Tibial nerve (tissue), 4 donors: ENCODE measurements at places on chromosomes 2 and 18.
A peak's percentile ranks its signal among the peaks of the same experiment; 100 is the strongest.

DNA sequence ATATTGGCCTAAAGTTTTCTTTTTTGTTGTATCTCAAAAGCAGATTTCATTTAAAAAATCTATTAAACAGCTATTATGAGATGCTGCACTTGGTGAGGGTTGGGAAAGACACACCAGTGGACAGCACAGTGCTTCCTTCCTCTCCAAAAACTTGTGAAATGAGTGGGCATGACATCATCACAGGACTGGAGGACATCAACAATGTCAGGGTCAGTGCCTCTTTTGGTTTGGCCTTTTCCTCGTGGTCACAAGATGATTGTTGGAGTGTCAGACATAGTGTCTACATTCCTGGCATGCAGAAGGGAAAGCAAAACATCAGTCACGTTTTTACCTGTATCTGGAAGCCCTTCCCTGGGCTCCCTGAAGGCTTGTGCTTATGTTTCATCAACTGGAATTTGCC lies 49.6 kb downstream of the IL1R2 start:
- H3K36me3 ChIP-seq: no peaks in the 10 kb centered on the region
- no peaks in the 10 kb centered on the region for H3K27me3 ChIP-seq
- no peak overlapping the region for H3K4me3 ChIP-seq
- DNase-seq: peak; percentile 85
- H3K4me1 ChIP-seq: peaks cover 26% of the 10 kb centered on the region

GRCh38 chr2:213751446-213751845 lies 467.2 kb downstream of the SPAG16 start:
- H3K36me3 ChIP-seq: no peaks in the 10 kb centered on the region
- DNase-seq: no peak
- H3K27me3 ChIP-seq: no peaks in the 10 kb centered on the region
- H3K4me3 ChIP-seq: no peak overlapping the region
- no peaks in the 10 kb centered on the region for H3K4me1 ChIP-seq
- H3K27ac ChIP-seq: no peak overlapping the region

DNA sequence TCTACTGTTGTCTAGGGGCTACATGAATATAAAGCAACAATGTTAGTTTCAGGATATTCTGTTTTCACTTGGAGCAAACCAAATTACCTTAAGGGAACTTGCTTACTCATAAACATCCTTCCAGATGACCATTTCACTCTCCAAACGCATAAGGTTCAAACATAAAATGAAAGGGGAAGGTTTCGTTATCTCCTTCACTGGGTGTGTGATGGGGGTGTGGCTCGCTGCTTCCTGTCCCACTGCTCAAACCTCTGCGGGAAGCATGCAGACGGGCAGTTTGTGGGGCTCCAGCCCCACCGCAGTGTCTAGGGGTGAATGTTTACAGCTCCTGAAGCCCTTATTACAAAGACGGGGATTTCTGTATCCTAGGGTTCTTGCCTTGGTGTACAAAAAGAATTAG lies 1310.9 kb upstream of the TMEFF2 start:
- no peak for DNase-seq
- no peak overlapping the region for H3K27ac ChIP-seq
- no peaks in the 10 kb centered on the region for H3K36me3 ChIP-seq
- no peaks in the 10 kb centered on the region for H3K27me3 ChIP-seq
- no peaks in the 10 kb centered on the region for H3K4me1 ChIP-seq

DNA sequence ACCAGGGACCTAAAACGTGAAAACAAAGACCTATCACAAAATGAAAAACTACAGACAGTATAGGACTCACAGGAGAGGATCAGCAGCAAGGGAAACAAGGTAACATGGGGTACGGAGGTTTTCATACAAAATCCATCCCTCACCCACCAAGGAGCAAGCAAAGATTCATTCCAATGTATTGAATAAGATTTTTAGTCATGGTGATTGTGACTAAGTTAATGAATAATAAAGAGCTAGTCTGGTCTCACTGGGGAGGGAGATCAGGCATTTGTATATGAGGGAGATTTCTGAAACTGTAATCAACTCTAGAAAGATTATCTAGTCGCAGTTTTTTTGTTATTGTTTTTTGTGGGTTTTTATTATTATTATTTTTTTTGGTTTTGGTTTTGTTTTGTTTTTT lies 336.5 kb upstream of the MMADHC start:
- no peaks in the 10 kb centered on the region for H3K4me1 ChIP-seq
- no peak overlapping the region for H3K27ac ChIP-seq
- no peak overlapping the region for H3K4me3 ChIP-seq
- no peaks in the 10 kb centered on the region for H3K27me3 ChIP-seq

GRCh38 chr2:141929331-141930252 lies 201.2 kb downstream of the LRP1B start:
- H3K36me3 ChIP-seq: no peaks in the 10 kb centered on the region

- no peak for DNase-seq
- no peaks in the 10 kb centered on the region for H3K4me1 ChIP-seq
- no peaks in the 10 kb centered on the region for H3K27me3 ChIP-seq
These were observed 239.4 kb downstream of the DYSF start for GRCh38 chr2:71692621-71693277.

DNA sequence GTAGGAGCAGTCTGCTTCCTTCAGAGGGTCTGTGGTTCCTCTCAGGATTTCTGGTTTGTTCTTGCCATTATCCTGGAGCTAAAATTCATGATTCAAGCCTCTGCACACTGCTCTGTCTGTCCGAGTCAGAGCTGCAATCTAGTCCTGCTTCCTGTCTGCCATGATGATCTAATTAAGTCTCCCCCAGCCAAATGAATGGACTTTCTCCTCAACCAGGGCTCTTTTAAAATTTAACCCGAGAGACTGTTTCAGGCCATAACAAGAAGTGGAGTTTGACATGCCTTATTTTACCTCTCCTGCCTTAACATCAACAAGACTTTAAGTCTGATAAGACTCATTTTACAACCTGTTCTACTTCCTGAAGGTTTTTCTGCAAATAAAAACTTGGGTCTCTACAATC lies 1009.6 kb upstream of the DDX18 start:
- H3K4me3 ChIP-seq: no peak overlapping the region
- H3K27ac ChIP-seq: no peak overlapping the region
- DNase-seq: no peak
- H3K36me3 ChIP-seq: no peaks in the 10 kb centered on the region
- H3K27me3 ChIP-seq: no peaks in the 10 kb centered on the region

DNA sequence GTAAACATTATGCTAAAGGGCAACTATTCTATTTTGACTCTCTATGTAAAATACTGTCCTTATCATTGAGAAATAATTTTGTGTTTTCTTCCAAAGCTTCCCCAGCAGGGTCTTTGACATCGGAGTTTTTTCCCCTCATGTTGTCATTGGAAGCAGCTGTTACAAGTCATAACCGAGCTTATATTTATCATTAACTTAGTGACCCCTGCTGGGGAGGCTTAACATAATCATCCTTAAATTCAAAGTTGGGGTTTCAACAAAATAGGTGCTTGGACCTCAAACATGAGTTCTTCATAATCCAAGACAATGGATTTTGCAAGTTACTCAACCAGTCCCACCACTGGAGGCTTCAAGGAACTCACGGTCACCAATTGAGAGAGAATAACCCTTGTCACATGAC lies 330.9 kb downstream of the DCC start:
- no peak overlapping the region for H3K4me3 ChIP-seq
- H3K36me3 ChIP-seq: no peaks in the 10 kb centered on the region
- H3K27ac ChIP-seq: no peak overlapping the region
- no peak for DNase-seq
- no peaks in the 10 kb centered on the region for H3K27me3 ChIP-seq
- H3K4me1 ChIP-seq: no peaks in the 10 kb centered on the region

- no peak for DNase-seq
- no peak overlapping the region for H3K27ac ChIP-seq
- H3K4me1 ChIP-seq: no peaks in the 10 kb centered on the region
- H3K36me3 ChIP-seq: no peaks in the 10 kb centered on the region
- no peaks in the 10 kb centered on the region for H3K27me3 ChIP-seq
These were observed 53.4 kb downstream of the CHN1 start for GRCh38 chr2:174951745-174952144.

DNA sequence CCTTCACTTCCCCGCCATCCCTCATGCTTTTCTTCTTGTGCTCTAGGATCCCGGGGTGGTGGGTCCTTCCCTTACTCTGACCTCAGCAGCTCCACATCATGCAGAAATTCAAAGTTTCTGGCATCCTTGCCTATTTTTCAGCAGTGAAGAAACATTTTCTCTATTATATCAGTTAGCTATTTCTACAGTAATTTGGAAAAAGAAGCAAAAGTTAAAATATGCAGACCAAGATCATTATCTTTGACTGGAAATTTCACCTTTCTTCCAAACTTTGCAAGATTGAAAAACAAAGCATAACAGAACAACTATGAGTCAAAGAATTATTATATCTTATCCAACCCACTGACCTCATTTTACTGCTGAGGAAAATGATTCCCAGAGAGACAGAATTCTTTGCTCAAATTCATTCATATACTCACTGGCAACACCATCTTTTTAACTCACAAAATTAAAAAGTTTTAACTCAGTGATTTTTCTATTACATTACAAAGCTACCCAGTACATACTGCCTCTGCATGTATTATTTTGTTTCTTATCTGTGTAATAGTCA lies 40.5 kb downstream of the ANTXR1 start:
- no peaks in the 10 kb centered on the region for H3K27me3 ChIP-seq
- no peak for DNase-seq
- H3K4me1 ChIP-seq: no peaks in the 10 kb centered on the region
- H3K27ac ChIP-seq: peak overlapping the region; percentile 9
- H3K36me3 ChIP-seq: no peaks in the 10 kb centered on the region

DNA sequence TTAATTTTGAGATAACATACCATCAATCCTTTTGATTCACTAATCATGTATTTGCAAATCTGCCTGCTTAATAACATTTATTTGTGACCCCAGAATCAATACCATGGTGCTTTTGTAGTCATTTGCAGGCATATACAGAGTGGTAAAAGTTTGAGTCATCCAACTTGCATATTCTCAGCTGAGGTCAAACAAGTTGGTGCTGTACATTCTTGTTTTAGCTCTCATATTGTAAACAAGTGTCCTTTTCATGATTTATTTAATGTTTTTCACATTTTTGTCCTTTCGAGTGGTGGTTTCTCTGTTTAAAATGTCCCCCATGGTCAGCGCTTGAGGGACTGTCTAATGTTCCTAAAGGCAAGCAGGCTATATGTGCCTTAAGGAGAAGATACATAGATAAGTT lies 17.5 kb downstream of the RAB27B start:
- H3K4me3 ChIP-seq: no peak overlapping the region
- H3K27me3 ChIP-seq: no peaks in the 10 kb centered on the region
- H3K27ac ChIP-seq: no peak overlapping the region

- DNase-seq: no peak
- H3K36me3 ChIP-seq: no peaks in the 10 kb centered on the region
- H3K4me3 ChIP-seq: no peak overlapping the region
- H3K27ac ChIP-seq: no peak overlapping the region
- H3K4me1 ChIP-seq: peaks cover 9% of the 10 kb centered on the region
These were observed 51.4 kb downstream of the SLC8A1 start for GRCh38 chr2:40400336-40400953.

- H3K27ac ChIP-seq: peak overlapping the region; percentile 91
- peak; percentile 26 for DNase-seq
- H3K36me3 ChIP-seq: no peaks in the 10 kb centered on the region
- peak overlapping the region; percentile 47 for H3K4me3 ChIP-seq
These were observed 634 bp downstream of the PTPRM start for GRCh38 chr18:7567474-7568425.

DNA sequence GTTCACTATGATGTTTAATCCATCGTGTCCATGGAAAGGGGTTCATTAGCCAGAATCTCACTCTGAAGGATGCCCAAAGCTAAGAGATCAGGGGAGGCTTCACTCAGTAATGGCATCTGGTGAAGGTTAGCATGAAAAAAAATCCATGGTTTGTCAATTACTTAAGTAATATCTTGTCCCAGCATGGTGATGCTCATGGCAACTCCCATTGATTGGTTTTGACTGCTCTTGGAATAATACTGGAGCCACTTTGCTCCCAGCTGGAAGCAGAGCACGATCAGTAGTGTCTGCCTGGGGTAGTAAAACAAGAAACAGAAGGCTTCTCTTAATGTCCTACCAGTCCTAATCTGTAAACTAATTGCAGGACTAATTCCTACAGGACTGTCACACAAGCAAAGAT lies 799.4 kb downstream of the CNTNAP5 start:
- no peaks in the 10 kb centered on the region for H3K36me3 ChIP-seq
- H3K4me1 ChIP-seq: no peaks in the 10 kb centered on the region
- DNase-seq: no peak
- no peaks in the 10 kb centered on the region for H3K27me3 ChIP-seq
- no peak overlapping the region for H3K4me3 ChIP-seq

DNA sequence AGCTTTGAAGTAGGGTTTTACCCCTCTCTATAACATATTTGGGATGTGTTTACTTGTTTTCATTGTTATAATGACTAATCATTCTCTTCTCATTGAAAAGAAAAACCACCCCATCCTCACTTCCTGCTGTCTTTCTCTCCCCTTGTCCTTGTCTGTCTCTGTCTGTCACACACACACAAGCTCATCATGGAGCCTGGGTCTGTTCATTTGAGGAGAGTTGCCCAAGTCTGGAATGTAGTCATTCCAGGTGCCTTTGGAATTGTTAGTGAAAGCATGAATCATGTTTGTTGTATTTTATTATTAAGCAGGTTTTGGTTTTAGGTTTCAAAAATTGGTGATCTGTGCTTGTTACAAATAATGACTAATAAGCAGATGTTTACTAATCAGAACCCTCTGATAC lies 133.5 kb upstream of the IL1R2 start:
- no peak overlapping the region for H3K27ac ChIP-seq
- DNase-seq: no peak
- no peaks in the 10 kb centered on the region for H3K27me3 ChIP-seq
- H3K4me3 ChIP-seq: no peak overlapping the region
- peaks cover 55% of the 10 kb centered on the region for H3K36me3 ChIP-seq

DNA sequence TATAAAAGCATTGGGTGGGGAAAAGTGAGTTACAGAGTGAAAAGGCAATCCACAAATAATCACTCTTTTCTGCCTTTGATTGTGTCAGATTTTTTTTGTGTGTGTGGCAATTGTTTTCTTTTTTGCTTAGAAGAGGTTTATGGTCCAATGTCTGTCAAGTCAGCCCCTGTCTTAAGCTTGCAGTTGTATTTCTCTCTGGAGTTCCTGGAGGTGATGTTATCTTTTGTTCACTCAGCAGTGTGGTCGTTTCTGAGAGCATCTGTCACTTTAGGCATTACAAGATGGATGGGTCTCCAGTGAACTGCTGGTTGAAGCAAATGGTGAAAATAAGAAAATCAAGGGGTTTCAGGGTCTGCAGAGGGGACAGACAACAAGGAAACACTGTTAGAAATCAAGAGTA lies 121.3 kb downstream of the GREB1L start:
- H3K27me3 ChIP-seq: no peaks in the 10 kb centered on the region
- no peaks in the 10 kb centered on the region for H3K36me3 ChIP-seq
- no peak overlapping the region for H3K4me3 ChIP-seq
- DNase-seq: no peak
- no peak overlapping the region for H3K27ac ChIP-seq
- no peaks in the 10 kb centered on the region for H3K4me1 ChIP-seq

DNA sequence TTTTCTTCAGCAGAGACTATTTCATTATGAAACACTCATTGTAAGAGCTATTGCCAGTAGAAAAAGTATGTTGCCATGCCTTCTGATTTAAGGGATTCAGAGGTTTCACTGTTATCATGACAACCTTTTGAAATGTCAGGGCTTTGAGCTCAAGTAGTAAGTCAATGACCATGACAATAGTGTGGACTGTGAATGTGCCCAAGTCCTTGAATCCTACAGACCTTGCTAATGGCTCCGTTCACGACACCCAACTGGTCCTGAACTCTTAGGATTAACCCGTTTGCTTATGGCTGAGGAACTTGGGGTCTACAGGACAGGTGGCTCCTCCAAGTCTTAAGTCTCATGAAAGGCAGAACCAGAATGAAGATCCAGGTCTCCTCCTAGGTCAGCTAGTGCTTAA lies 17.6 kb upstream of the KIDINS220 start:
- H3K4me3 ChIP-seq: no peak overlapping the region
- no peaks in the 10 kb centered on the region for H3K27me3 ChIP-seq
- no peak for DNase-seq

GRCh38 chr2:59713577-59713976 lies 839.9 kb downstream of the BCL11A start:
- H3K4me1 ChIP-seq: no peaks in the 10 kb centered on the region
- H3K27ac ChIP-seq: no peak overlapping the region
- no peaks in the 10 kb centered on the region for H3K36me3 ChIP-seq
- H3K27me3 ChIP-seq: no peaks in the 10 kb centered on the region
